ENCODE measurements at places on chromosomes 6 and 20. TPM values are rescaled to one million over a fixed set of nuclear protein-coding genes. Genes with fewer than 3 reads are reported as not detected.

The IMPG1 gene
- not detected for total RNA-seq

The TUBB1 gene
- total RNA-seq, result 0.17 TPM

The PAK5 gene
- total RNA-seq, result 0.05 TPM

- no peak for DNase-seq
Measured at GRCh38 chr20:13648291-13649228, 9.8 kb upstream of the TASP1 start.

DNA sequence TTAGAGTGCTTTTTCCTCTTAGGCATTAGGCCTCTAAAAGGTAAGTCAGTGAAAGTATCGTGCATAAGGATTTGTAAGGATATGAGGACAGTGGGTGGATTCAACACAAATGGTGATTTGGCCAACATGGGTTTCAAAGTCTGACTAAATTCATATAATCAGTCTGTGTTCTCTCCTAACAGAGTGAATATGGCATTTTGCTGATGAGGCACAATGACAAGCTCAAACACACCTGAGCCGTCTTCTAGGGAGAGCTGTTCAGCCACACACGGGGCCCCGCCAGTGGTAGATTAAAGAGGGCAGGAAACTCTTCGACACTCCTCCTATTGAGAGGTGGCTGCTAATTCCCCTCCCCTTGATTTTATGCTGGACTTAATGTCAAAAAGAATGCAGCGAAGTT lies 59.5 kb upstream of the PROKR2 start:
- no peak for DNase-seq

DNA sequence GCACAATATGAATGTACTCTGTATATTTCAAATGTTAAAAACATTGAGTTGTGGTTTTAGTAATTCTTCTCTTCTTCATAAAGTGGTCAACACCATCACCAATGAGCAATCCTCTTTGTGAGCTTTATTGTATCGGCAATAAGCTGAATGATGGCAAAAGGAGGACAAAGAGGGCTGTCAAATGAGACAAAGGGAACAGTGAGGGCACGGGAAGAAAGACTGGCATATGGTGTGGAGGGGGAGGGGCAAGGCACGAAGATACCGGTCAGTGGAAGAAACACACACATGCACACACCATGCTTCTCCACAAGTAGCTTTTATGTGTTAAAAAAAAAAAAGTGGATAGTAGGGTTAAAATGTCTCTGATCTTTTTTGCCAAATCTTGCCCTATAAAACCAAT lies 506.8 kb upstream of the CITED2 start:
- DNase-seq, result no peak
